Myocyte (in vitro differentiated cells): ENCODE measurements at places on chromosomes 13 and 19.

DNA sequence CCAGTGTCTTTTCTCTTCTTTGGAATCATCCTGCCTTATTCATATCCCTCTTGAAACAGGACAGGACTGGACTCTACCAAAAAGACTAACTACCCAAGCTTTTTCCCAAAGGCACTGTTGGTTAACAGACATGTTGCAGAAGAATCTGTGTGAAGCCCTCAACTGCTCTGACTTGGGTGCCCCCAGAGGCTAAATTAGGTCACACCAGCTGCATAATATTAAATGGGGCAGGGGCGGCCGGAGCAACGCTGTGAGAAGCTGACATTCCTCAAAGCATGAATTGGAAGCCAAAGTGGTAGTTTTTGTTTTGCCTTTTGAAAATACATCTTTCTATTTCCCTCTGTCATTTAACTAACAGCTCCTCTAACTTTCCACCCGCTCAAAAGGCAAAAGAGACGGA is 185.9 kb downstream of the LHFPL6 start:
- DNase-seq, result peak; percentile 28

DNA sequence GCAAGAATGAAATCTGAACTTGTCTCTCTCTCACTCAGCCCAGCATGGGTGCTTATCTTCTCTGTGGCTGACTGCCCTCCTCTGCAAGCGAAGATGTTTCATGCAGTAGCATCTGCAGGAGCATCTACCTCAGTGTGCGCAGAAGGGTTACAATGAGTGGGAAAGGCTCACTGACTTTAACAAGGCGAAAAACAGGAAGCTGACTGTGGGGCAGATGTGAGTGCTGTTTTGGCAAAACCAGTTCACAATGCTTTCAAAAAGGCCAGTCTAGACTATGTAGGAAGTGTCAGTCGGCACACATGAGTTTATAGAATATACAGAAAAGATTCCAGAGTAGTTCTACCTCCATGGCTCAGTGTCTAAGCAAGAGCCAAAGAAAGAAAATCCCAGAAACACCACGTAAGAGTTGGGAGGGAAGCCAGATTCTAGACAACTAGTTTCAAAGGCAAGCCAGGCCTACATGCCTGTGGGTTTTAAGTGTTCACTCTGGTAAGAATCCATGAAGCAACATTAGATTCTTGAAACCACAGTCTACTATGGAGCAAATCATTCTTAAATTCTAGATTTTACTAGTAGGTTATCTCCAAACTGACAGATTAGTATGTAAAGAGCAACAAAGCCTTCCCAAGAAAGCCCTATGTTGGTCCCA is 124.5 kb downstream of the ABCC4 start:
- DNase-seq, result no peak

DNA sequence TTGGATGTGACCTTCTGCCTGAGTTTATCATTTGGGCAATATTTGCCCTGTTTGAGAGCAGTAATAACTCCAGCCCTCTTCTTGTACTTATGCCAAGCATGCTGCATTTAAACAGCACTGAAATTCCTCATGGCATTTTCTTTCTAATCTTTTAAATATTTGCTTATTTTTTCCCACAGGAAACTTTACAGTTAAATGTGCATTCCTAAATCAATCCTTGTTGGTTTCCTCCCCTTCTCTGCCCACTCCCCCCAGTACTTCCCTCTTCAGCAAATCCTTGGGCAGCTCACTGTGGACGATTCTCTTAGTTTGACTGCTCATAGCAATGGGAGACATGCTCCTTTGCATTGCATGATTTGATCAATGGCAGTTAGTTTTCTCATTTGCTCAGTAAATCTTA is 68.7 kb downstream of the RAP2A start:
- no peak for DNase-seq

DNA sequence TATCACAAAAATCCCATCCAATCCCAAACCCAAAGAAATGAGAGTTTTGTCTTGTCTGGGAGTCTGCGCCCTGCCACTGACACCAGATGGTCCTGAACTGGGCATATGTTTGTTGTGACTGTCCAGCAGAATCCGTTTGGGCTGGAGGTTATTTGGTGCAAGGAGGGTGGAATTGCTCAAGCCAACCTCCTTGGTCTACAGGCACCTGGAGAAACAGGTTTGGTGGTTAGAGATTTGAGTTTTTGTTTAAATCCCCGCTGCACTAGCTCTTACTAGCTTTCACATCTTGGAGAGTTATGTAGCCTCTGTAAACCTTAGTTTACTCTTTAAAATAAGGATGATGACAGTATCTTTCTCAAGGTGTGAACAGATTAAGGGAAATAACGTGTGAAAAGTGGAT is 101.7 kb downstream of the SLC7A1 start:
- no peak for DNase-seq

- DNase-seq, result no peak
Observed at GRCh38 chr13:39225860-39226259, 187.6 kb downstream of the NHLRC3 start.
